ENCODE measurements at places on chromosomes 11 and 22. TPM values are rescaled to one million over a fixed set of nuclear protein-coding genes. Genes with fewer than 3 reads are reported as not detected.

Gene ROBO4
- total RNA-seq, result 2.3 TPM

DNA sequence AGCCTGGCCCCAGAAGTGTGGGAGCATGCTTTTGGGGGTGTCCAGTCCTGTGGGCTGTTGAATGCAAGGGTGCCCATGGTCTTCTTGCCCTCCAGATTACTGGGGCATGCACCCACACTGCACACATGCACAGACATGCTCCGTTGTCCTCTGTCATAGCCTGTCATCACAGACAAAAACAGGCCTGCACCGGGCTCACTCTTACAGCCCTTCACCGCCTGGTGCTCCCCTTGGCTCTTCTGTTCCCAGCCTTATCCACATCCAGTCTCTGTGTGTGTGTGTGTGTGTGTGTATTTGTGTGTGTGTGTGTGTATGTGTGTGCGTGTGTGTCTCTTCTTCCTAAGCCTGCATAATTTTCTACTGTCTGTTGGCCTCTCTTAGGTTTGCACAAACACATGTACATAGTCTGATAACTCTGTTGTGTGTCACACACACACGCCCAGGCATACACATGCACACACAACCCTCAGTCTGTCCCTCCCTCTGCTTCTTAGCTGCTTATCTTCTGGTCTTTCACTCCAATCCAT lies 23.4 kb upstream of the NECTIN1 start:
- H3K27me3 ChIP-seq, result no peaks in the 10 kb centered on the region
- no peak for DNase-seq
- no peak overlapping the region for H3K4me3 ChIP-seq
- peaks cover 6% of the 10 kb centered on the region for H3K4me1 ChIP-seq
- no peaks in the 10 kb centered on the region for H3K36me3 ChIP-seq

Gene PPP6R3
- 32.5 TPM for total RNA-seq

- H3K36me3 ChIP-seq, result no peaks in the 10 kb centered on the region
- H3K27me3 ChIP-seq, result no peaks in the 10 kb centered on the region
- no peak overlapping the region for H3K27ac ChIP-seq
- no peak for DNase-seq
These were observed 34.6 kb downstream of the FAM83F start for GRCh38 chr22:40029189-40029890.

Gene ABCC8
- total RNA-seq, result 49.1 TPM
